ENCODE measurements at places on chromosomes 7 and 10.

DNA sequence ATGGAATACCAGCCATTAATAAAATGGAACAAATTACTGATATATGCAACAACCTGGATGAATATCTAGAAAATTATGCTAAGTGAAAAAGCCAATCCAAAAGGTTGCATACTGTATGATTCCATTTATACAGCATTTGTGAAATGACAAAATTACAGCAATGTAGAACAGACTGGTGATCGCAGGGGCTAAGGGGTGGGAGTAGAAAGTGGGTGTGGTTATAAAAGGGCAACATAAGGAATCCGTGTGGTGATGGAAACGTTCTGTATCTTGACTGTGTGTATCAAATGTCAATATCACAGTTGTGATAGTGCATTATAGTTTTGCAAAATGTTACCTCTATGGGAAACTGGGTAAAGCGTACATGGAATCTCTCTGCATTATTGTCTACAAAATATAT lies 15.0 kb downstream of the CEP41 start:
- DNase-seq: no peak

GRCh38 chr7:77540402-77540822 lies 3.3 kb downstream of the PTPN12 start:
- DNase-seq: no peak

GRCh38 chr7:134932707-134933370 lies 53.5 kb upstream of the AGBL3 start:
- peak; percentile 78 for DNase-seq

GRCh38 chr10:34528320-34528719 lies 286.8 kb downstream of the PARD3 start:
- DNase-seq: peak; percentile 92

GRCh38 chr10:1933215-1933614 lies 195.9 kb upstream of the ADARB2 start:
- DNase-seq: no peak

DNA sequence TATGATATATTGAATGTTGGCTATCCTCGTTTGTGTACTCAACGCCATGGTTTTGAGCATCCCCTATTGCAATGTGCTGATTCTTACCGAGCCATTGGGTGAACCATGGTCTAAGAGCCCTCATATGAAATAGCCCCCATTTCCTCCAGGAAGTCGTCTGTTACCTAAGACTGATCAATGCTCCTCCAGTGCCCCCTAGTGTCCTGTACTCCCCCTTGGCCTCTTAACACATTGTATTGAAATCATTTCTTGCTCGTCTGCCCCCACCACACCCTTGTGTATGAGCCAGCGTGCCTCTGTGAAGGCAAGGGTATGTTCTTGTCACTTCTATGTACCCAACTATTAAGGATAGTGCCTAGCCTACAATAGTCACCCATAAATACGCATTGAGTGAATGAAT lies 11.2 kb upstream of the SLC35B4 start:
- DNase-seq: peak; percentile 75

DNA sequence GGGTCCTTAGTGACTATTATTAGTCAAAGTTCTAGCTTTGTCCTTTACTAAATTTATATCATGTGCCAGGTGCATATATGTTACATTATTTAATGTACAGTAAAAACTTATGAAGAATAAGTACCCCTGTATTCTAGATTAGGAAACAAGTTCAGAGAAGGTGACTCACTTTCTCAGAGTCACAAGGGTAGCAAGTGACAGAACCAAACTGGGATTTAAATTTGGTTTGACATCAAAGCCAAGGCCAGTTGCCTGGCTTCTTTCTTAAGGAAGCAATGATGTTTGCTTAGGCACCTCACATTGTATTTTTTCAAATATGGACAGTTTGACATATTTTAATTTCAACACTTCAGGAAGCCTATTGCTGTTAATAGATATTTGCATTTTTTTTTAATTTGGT lies 2.5 kb downstream of the LSM8 start:
- DNase-seq: peak; percentile 33

- no peak for DNase-seq
Observed at GRCh38 chr10:93074147-93074596, 479 bp downstream of the CYP26A1 start.

DNA sequence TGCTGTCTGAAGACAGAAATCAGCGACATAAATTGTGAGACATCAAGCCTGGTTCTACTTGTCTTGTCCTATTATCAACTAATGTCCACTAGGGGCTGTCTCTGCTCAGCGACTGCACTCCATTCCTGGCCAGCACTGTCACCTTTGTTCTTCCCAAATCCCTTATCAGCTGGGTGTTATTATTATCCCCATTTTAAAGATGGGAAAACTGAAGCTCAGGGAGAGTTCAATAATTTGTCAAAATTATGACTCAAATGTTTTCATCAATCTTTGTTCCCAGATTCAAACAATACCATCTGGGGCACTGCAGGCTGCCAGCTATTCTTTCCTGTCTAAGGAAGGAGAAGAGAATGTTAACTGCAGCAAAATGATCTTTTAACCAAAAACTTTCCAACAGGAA lies 431.6 kb upstream of the NFE2L3 start:
- DNase-seq: peak; percentile 15

- DNase-seq: peak; percentile 88
Observed at GRCh38 chr7:18762189-18762588, 266.6 kb downstream of the HDAC9 start.

DNA sequence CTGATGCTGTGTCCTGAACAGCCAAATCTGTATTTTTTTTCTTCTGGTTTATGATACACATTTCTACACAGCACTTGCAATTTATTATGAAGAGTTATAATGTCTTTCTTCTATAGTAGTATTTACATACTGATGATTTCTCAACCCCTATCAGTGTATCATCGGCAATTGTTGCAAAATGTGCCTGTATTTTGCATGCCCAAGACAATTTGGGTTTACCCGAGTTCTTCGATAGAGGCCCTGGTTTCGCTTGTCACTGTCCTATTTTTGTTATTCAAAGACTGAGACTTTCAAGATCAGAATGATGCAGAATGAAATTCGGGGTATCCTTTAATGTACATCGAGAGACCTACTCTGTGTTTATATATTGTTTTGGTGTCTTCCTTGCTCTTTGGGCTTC lies 184.5 kb upstream of the PRSS58 start:
- no peak for DNase-seq

- DNase-seq: no peak
Observed at GRCh38 chr7:22759721-22760120, 32.7 kb downstream of the IL6 start.

DNA sequence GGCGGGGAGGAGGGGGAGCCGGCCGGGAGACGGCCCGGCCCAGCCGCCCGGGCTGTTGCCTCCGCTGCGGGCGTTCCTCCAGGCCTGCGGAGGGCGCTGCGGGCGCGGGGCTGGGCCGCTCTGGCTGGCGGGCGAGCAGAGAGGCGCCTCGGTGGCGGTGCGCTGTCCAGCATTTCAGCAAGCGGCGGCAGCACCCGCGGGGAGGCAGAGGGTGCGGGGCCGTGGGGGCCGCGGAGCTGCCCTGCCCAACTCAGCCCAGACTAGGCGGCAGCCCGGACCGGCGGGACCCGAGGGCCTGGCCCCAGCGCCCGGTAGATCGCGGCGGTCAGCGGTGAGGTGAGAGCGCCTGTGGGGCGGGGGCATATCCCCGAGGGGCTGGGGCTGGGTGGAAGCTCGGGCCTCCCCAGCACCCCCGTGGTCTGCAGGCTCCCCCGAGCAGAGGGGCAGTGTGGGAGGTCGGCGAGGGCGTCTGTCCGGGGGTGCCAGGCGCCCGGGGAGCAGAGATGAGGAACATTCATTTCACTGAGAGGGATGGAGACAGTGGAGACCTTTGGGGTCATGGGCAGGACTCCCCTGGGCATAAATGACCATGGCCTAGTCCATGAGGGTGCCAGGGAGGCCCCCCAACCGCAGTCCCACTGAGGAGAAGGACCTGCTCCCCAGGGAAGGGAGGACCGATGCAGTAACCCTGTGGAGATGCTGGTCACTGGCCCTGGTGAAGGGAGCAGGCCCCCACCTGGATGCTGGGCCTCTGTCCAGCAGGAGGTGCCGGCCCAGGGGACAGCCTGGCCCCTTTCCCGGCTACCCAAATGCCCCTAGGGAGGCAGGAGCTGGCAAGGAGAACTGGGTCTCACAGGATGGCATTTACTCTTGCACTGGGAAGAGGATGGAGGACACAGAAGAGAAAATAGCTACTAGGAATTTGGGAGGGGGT lies at the start of gene SRRM3:
Gene SRRM3, plus strand, starts transcription at position 165 of the 934 bp plus-strand sequence. CDS start 33,171 bp downstream, outside the sequence.
- peak; percentile 67 for DNase-seq

DNA sequence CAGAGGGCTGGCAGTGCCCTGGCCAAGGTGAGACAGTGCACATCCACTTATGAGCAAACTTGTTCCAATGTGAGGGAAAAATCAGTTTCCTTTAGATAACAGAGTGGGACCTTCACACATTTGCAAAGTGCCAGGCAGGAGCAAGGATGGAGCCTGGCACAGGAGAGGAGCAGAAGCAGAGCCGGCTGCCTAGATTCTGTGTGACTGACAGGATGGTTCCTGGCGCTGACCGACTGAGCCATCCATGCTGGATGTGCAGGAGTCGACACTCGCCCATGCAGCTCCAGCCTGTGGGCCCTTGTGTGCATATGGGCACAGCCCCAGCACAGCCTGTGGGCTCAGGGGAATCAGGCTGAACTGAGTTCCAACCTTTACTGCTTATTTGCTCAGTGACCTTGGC lies 346.5 kb downstream of the GRID1 start:
- DNase-seq: no peak

DNA sequence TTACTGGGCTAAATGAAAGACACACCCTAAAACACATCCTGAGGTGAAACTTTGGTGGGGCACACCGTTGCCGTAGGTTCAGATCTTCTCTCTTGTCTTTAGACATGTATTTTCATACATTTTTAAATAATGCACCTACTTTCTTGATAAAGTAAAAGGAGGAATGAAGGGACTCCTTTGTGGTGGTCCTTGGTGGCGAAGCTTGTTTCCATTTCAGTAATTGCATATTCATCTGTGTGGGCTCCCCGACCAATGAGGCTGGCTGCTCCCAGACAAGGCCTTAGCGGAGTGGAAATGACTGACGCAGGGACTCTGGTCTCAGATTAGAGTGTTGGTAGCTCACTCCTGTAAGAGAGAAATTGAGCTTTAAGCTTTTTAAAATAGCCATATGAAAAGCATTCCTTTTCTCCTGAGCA lies 815 bp downstream of the CCSER2 start:
- DNase-seq: peak; percentile 51

DNA sequence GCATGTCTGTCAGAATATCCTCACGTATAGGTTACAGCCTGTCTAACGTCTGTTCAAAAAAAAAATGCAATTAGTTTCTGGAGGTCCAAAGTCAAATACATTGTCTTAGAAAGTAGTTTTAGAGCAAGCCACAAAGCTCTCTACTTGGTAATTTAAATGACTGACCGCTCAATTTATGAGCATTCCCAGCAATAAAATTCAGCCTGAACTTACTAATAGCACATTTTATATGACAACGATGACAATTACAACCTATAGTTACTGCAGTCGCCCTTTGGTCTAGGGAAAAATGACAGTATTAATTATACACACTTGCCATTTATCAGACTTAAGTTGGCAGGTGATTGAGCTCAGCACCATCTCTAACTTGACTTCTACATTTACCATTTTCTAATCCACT lies 425.8 kb upstream of the STEAP1 start:
- no peak for DNase-seq

DNA sequence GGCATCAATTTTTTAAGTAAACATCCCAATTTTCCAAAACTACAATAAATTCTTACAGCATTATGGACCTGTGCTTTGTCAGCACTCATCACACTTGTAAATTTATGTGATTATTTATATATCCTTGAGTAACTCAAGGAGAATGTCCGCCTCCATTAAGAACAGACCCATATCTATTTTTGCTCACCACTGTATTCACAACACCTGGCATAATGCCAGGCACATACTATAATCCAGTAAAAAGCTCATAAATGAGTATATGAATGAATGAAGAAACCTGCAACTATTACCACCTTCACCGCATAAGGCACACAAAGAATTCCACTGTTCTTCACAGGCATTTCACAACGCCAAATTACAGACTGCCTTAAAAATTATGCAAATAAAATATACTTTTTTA lies 46.9 kb downstream of the MINDY3 start:
- DNase-seq: peak; percentile 10

DNA sequence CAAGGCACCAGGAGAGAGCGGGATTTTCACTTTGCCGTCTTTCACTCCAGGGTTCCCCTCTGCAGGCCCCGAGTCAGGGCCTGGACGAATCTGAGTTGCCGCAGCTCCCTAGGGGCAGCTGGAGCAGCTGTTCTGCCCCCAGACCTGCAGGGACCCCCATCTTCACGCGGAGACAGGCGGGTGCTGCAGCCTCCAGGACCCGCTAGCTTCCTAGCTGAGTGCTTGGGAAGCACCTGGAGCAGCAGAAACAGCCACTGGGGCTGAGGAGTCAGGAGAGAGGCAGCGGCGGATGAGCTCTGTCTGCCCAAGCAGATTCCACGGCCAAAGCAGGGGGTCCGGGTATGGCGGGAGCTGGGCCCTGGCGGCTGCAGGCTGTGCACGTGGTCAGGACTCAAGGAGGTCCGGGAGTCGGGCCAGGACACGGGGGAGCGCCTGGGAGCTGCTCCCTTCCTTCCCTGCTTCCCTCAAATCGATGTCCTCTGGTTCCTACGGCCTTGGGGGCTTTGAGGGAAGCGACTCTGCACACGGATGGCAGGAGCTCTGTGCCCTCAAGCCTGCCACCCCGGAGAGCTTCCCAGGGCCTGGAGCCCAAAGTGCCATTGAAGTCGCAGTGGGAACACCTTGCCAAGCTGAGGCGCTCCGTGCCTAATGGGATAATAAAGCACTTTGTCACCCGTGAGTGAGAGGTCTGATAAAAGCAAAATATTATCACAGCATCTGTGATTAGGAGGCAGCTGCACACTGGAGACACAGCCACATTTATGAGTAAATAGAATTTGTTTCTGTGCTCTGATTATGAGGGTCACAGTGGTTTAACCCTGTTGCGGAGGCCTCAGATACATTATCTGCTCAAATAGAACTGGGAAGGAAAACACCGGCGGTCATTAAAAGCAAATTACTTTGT lies 17.2 kb downstream of the MNX1 start:
- no peak for DNase-seq

- no peak for DNase-seq
Observed at GRCh38 chr7:3882782-3883181, 581.7 kb downstream of the SDK1 start.

- DNase-seq: no peak
Observed at GRCh38 chr7:37212556-37212955, 236.1 kb downstream of the ELMO1 start.

- no peak for DNase-seq
Observed at GRCh38 chr10:95742962-95743535, 12.9 kb upstream of the ENTPD1 start.

GRCh38 chr10:3807928-3808496 lies 23.0 kb upstream of the KLF6 start:
- DNase-seq: no peak

DNA sequence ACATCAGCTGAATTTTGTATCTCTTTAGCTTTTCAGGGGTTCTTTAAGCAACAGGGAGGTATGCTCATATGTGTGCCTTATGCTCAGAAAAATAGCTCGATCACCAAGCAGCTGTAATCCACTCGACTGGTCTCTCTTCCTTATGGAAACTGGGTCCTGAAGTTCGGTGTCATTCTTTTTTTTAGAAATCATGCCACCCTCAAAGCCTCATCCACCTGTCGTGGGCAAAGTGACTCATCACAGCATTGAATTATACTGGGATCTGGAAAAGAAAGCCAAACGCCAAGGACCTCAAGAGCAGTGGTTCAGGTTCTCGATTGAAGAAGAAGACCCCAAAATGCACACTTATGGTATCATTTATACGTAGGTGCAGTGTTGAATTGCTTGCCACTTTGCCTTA lies 83.6 kb downstream of the FANK1 start:
- no peak for DNase-seq

- no peak for DNase-seq
Observed at GRCh38 chr7:22696541-22697228, 30.3 kb upstream of the IL6 start.

- DNase-seq: peak; percentile 42
Observed at GRCh38 chr7:55246171-55246570, 119.0 kb upstream of the LANCL2 start.
